ENCODE measurements at places on chromosomes 12 and 14.
A peak's percentile ranks its signal among the peaks of the same experiment; 100 is the strongest.

- no peaks in the 10 kb centered on the region for H3K27me3 ChIP-seq
- no peak for DNase-seq
- no peak overlapping the region for H3K27ac ChIP-seq
- no peaks in the 10 kb centered on the region for H3K4me1 ChIP-seq
- peaks cover 14% of the 10 kb centered on the region for H3K36me3 ChIP-seq
Measured at GRCh38 chr12:10226086-10226485, 13.4 kb downstream of the GABARAPL1 start.

- H3K27me3 ChIP-seq = no peaks in the 10 kb centered on the region
- H3K27ac ChIP-seq = no peak overlapping the region
- DNase-seq = no peak
- no peaks in the 10 kb centered on the region for H3K36me3 ChIP-seq
- H3K4me1 ChIP-seq = no peaks in the 10 kb centered on the region
- no peak overlapping the region for H3K4me3 ChIP-seq
Measured at GRCh38 chr12:72036393-72036792, 97.7 kb downstream of the TPH2 start.

DNA sequence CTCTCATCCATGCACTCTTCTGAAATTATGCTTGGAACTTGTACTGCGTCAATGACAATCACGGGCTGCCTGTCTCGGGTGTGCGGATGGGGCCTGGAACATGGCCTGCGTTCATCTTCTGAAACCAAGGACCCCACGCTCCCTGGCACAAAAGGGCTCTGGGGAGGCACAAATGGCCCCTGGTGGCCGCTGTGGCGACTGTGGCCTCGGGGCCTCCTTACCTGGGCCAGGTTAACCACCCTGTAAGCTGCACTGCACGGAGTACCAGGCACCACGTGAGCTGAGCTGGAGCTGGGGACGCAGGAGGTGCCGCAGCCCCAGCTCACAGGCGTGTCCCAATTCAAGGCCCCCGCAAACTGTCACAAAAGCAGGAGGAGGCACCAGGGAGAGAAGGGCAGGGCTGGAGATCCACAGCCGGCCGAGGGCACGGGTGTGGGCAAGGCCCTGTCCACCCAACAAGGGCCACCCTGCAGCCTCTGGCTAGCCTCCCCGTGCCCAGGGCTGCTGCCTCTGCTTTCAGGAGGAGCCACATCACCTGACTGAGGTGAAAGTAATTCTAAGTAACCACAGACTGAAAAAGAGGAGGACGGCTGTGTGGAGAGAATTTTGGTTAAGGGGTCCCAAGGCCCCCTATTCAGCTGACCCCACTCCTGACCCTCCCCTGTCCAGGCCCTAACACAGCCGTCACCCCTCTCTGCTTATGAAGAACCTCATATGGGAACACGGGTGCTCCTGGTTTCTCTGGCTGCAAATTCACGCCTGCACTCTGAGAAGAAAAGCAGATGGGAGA is 61.1 kb upstream of the GALNT9 start:
- no peak overlapping the region for H3K4me3 ChIP-seq
- DNase-seq = no peak
- H3K27ac ChIP-seq = no peak overlapping the region
- H3K36me3 ChIP-seq = no peaks in the 10 kb centered on the region
- H3K4me1 ChIP-seq = no peaks in the 10 kb centered on the region
- H3K27me3 ChIP-seq = peaks cover 61% of the 10 kb centered on the region

DNA sequence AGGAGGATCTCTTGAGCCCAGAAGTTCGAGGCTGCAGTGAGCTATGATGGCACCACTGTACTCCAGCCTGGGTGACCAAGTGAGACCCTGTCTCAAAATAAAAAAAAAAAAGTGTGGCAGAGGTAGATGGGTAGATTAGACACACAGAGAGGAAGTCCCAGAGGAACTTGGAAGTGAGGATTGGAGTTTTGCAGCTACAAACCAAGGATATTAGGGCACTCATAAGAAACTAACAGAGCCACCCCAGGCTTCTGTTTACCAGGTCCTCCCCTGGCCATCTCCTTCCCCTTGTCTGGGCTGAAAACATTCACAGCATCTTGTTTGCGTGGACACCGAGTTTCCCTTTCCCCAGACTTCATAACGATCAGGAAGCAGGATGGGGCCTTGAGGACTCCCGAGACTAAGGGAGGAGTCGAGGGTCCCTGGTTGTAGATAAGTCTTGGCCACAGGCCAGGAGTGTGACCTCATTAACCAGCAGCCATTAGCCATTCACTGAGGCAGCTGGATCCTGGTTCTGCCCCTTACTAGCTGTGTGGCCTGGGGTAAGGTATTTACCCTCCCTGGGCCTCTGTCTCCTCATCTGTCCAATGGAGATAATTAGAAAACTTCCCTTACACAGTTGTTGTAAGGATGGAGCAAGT is 2.1 kb downstream of the MAP1LC3B2 start:
- DNase-seq = no peak
- H3K4me3 ChIP-seq = no peak overlapping the region
- H3K36me3 ChIP-seq = no peaks in the 10 kb centered on the region
- H3K27ac ChIP-seq = no peak overlapping the region
- peaks cover 23% of the 10 kb centered on the region for H3K4me1 ChIP-seq

- no peaks in the 10 kb centered on the region for H3K4me1 ChIP-seq
- H3K27ac ChIP-seq = no peak overlapping the region
- DNase-seq = no peak
- no peaks in the 10 kb centered on the region for H3K36me3 ChIP-seq
- no peaks in the 10 kb centered on the region for H3K27me3 ChIP-seq
- no peak overlapping the region for H3K4me3 ChIP-seq
Measured at GRCh38 chr14:50978529-50978871, 34.2 kb upstream of the PYGL start.

- H3K4me3 ChIP-seq = peak overlapping the region; percentile 65
- no peaks in the 10 kb centered on the region for H3K27me3 ChIP-seq
- H3K27ac ChIP-seq = no peak overlapping the region
- H3K4me1 ChIP-seq = peaks cover 9% of the 10 kb centered on the region
Measured at GRCh38 chr12:107318806-107319532, 225.6 kb upstream of the CRY1 start.

GRCh38 chr12:12450043-12450471 is 93.2 kb downstream of the BORCS5 start:
- peak overlapping the region; percentile 60 for H3K27ac ChIP-seq
- peak overlapping the region; percentile 15 for H3K4me3 ChIP-seq
- no peaks in the 10 kb centered on the region for H3K36me3 ChIP-seq
- no peaks in the 10 kb centered on the region for H3K27me3 ChIP-seq
- peaks cover 17% of the 10 kb centered on the region for H3K4me1 ChIP-seq

DNA sequence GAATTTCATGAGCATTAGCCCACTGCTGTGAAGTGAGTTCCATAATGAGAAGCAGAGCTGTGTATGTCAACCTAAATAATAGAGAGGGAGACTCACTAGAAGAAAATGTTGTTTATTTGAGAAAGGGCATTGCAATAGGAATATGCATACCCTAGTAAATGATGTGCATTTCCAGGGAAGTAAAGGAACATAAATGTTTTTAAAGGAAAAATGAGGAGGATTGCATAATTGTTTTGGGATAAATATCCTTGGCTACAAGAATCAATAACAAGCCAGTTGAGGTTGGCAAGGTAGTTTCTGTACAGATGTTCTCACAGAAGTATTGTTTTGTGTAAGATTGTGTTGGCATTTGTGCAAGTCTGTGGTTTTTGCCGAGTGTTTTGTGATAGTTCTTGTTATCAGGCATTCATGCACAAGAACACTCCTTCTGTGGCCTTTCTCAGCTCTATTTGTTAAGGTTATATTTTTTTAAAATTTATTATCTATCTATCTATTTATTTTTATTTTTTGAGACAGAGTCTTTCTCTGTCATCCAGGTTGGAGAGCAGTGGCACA is 47.1 kb downstream of the EMP1 start:
- H3K36me3 ChIP-seq = no peaks in the 10 kb centered on the region
- no peak overlapping the region for H3K27ac ChIP-seq
- DNase-seq = no peak
- H3K27me3 ChIP-seq = no peaks in the 10 kb centered on the region
- peaks cover 10% of the 10 kb centered on the region for H3K4me1 ChIP-seq

DNA sequence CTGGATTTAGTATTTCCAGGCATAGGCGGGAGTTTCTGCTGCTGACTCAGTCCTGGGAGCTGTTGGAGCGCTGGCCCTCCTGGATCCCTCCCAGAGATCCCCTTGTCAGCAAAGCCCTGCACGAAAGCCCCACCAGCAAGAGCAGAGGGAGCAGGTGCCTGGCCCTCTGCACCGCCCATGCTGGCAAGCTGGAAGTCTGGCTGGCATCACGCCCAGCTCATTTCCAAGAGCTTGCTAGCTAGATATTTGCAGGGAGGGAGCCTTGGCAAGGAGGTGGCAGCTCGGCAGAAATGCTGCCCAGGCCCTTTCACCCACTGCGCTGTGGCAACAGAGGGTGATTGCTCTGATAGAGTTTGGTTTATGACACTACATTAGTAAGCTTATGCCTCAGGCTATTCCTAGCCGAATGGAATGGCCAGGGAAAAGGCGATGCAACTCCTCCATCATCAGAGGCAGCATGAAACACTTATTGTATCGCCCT is 193.9 kb downstream of the EMP1 start:
- H3K36me3 ChIP-seq = no peaks in the 10 kb centered on the region
- H3K27ac ChIP-seq = peak overlapping the region; percentile 84
- H3K27me3 ChIP-seq = no peaks in the 10 kb centered on the region
- no peak overlapping the region for H3K4me3 ChIP-seq
- H3K4me1 ChIP-seq = peaks cover 58% of the 10 kb centered on the region

- no peaks in the 10 kb centered on the region for H3K4me1 ChIP-seq
- no peak overlapping the region for H3K27ac ChIP-seq
- no peaks in the 10 kb centered on the region for H3K36me3 ChIP-seq
- no peaks in the 10 kb centered on the region for H3K27me3 ChIP-seq
- no peak overlapping the region for H3K4me3 ChIP-seq
- DNase-seq = no peak
Measured at GRCh38 chr12:17381211-17381610, 708.8 kb downstream of the RERGL start.

GRCh38 chr14:50013198-50013918 is 103.0 kb downstream of the VCPKMT start:
- H3K4me3 ChIP-seq = no peak overlapping the region
- no peaks in the 10 kb centered on the region for H3K27me3 ChIP-seq
- peak; percentile 66 for DNase-seq
- peak overlapping the region; percentile 96 for H3K27ac ChIP-seq
- no peaks in the 10 kb centered on the region for H3K36me3 ChIP-seq

DNA sequence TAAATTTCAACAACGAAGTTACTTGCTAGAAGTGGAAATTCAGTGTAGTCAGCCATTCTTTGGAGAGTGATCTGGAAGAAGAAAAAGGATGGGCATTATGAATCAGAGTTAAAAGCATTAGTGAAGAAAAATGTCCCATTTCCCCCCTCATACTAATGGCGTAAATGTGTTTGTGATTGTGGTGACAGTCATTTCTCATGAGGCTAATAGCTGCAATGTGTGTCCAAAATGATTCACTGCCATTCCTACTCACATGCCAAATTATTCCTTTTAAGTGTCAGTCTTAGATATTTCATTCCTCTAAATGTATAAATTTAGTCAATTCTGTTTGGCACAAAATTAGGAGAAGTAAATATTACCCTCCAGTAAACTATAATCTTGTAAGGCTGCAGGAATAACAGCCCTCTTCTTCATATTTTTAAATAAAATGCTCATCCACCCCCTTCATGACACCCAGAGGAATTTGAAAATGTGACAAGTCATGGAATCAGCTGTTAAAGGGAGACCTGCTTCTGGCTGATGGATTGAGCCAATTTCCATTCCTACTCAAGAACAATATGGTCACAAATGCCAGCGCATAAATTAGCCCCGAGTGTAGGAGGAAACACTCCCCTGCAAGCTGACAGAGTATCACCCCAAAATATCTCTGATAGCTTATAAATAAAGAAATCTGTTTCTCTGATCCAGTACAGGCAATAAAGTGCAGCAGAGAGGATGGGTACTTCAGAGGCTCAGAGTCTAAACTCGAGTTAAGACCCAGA is 912.3 kb upstream of the SEL1L start:
- H3K4me3 ChIP-seq = no peak overlapping the region
- no peaks in the 10 kb centered on the region for H3K27me3 ChIP-seq
- no peak overlapping the region for H3K27ac ChIP-seq
- H3K36me3 ChIP-seq = no peaks in the 10 kb centered on the region
- no peaks in the 10 kb centered on the region for H3K4me1 ChIP-seq

Data from PC-9 (cell line).